NCI-H2081 treated with DMSO at 0.1 percent for 48 hours (cell line): ENCODE measurements at places on chromosomes 11 and 22.

- no peak for DNase-seq
These were observed 55.5 kb downstream of the CHRDL2 start for GRCh38 chr11:74675761-74676160.

DNA sequence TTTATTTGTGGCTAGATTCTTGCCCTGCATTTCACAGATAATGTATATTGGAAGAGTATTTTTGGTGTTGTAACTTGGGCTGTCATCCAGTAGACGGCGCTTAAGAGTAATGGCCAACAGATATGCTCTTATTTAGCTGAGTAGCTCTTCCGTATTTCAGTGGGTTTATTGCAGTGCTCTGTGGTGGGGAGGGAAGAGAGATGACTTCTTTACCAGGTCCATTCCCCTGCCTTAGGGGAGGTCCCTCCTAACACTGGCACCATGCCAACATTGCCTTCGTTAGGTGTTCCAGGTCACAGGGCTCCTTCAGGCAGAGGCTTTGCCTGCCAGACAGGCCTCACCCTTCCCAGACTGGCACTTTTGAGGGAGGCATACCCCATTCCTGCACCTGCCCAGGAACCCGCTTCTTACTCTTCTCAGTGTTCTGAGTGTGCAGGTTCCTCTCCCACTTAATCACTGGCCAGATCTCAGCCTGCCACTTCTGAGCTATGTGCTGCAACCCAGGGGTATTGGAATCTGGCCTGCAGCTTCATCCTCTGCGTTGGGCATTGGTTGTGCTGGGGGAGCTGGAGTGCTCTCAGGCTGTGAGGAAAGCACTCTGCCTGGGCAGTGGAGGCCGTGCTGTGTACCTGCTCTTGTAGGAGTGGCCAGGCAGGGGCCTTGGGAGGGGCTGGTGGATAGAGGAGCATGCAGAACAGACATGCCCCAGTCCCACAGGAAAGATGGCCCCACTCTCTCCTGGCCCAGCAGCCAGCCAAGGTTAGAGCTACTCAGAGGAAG, 29.4 kb upstream of the SLN start:
- DNase-seq, result no peak

DNA sequence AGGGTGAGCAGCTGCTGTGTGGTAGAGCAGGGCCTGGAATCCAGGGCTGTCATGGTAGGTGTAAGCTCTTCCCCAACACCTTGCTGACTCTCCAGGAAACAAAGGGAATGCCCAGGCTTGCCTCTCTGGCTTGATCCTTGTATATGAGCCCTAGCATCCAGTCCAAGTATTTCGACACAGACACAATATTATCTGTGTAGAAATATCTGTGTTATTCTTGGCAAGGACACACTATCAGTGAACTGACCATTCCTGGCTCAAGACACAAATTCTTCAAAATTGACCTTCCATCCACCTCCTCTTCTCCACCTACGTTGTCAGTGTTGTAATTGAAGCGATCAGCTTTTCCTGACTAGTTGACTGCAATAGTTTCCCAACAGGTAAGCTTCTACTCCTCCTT, 312.0 kb upstream of the NARS2 start:
- DNase-seq, result no peak

GRCh38 chr11:14451825-14452224, 47.8 kb downstream of the COPB1 start:
- no peak for DNase-seq

GRCh38 chr11:78784321-78785061, 209.8 kb upstream of the NARS2 start:
- no peak for DNase-seq
